ENCODE measurements at places on chromosomes 7 and 10.

DNA sequence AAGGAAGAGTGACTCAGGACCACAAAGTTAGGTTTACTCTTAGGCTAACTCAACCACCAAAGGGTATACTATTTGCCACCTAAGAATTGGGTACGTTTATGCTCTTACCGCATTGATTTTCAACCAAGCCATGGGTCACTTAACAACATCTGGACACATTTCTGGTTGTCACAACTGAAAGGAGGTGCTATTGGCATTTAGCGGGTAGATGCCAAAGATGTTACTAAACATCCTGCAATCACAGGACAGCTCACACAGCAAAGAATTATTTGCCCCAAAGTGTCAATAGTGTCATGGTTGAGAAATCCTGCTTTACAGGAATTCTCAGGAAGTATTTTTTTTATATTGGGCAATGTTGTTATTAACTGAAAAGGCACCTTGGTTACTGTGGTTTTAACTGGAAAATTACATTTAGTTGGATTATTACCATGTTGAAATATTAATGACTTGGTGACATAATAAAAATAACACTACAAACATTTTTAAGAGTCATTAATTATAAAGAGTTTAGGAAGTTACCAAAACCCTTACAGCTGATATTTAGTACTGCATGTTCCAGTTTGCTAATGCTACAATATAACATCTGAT is 185.0 kb upstream of the TMEM196 start:
- DNase-seq: no peak

- no peak for DNase-seq
Measured at GRCh38 chr10:35481413-35481812, 123.7 kb upstream of the GJD4 start.

DNA sequence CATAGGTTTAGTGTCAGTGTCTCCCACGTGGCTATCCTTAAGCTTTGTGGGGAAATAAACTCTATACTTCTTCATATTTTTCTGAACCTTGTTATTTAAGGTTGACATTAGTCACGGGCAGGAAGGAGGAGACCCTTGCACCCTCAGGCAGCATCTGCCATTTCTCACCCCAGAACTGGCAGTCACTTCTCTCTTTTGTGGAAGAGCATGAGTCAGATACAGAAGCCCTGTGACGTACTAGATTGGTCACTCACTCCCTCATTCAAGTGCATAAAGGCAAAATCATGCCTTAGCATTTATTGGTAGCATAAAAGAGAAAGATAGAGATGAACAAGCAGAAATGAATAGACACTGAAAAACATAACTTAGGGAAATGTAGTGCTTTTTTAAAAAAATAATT is 206.0 kb upstream of the MDFIC start:
- no peak for DNase-seq

DNA sequence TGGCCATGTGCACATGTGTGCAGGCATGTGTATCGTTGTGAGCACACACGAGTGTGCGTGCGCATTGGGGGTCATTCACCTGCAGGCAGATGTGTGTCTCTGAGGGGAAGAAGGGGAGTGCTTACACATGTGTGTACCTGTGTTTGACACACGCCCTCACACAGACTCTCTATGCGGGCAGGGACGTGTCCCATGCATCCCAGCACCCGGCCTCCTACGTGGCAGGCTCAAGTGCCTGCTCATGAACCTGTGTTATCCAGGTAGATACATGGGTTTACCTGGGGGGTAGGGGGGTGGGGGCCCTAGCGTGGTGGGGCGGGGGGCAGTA is 18.6 kb downstream of the KCP start:
- no peak for DNase-seq

DNA sequence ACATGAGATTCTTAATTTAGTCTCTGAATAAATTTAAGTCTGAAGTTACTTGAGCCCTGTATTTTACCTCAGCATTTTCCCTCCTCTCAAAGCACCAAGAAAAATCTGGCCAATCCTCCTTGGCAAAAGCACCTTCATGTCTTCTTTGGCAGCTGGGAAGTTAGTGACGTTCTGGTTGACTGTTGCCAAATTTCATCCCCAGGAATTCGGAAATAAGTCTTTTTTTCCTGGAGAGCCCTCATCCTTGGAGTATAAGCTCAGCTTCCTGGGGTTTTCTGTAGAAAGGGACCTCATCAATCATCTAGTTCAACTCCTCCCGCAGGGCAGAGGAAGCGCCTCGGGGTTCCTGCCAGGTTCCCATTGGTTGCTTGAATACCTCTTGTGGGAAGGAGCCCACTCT is 377.6 kb downstream of the PHTF2 start:
- DNase-seq: no peak

DNA sequence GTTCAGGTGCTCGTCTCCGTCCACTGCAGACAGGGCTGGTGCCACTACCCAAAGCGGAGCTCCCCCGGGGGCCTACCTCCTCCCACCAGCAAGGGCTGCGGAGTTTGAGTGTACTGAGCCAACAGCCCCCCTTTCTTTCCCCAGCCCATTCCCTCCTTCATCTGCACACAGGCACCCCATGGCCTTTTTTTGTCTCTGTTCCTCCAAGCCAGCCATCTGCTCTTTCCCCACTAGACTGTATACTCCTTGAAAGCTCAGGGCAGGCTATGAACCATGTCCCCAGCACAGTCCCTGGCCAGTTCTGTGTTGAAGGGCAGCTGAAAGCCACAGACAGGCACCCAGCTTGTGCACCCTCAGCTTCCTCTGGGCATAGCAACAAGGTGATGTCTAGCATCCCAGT is 99.4 kb downstream of the ZMIZ1 start:
- DNase-seq: no peak

GRCh38 chr7:140922741-140923345 is 1.9 kb downstream of the BRAF start:
- no peak for DNase-seq

DNA sequence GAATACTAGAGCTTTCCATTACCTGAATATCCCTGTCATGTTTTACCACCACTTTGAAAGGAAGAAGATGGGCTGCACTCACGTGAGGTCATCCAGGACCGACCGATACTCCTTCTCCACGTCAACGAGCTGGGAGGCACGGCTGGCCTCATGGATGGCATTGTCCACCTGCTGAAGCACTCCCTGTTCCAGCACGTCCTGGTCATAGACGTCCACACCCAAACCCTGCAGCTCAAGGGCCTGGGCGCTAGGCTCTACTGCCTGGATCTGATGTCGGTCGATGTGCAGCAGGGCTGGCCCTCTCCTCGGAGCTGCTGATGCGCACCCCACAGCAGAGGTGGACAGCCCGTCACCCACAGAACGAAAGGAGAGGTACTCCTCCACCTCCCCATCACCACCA is 6.5 kb downstream of the ERCC6 start:
- no peak for DNase-seq

GRCh38 chr7:121180436-121181063 is 148.2 kb upstream of the WNT16 start:
- no peak for DNase-seq

DNA sequence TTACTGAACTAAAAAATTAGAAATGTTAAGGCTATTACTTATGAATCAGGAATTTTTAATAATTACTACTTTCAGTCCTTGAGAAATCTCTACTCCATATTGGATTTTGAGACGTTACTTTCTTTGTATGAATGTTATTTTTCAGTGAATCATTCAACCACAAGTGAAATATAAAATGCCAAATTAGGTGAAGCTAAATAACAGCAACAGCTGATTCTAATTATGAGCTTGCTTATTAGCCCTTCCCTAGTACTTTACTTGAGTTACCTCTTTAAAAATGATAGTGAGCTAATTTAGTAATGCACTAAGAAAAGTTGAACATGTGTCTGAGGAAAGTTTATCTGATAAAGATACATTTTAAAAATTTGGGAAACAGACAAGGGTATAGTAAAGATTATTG is 51.4 kb downstream of the PCGF5 start:
- DNase-seq: no peak

DNA sequence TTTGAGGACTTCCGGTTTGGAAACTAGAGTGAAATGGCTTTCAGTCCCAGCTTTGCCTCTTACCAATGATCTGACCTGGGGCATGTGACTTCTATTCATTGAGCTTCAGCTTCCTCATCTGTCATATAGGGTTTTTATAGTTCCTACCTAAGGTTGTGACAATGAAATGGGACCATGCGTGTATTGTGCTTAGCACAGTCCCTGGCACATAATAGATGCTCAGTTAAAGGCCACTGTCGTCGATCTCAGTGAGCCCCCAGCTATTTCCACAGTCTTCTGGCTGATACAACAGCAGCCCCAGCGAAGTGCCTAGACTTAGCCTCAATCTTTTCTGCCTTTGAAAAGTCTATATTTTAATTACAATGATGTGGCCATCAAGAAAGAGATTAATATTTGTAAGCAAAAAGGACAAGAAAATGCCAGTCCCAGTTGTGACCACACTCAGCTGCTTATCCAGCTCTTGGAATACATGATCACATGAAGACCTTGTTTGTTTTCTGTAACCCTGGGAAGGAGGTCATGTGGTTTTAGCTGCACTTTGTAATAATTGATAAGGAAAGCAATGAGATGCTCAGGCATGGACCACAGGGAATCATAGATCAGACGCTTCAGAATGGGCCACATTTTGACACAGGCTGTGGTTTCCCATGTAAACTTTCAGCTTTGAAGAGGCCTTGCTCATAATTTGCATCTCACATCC is 44.6 kb downstream of the VWA2 start:
- DNase-seq: no peak

DNA sequence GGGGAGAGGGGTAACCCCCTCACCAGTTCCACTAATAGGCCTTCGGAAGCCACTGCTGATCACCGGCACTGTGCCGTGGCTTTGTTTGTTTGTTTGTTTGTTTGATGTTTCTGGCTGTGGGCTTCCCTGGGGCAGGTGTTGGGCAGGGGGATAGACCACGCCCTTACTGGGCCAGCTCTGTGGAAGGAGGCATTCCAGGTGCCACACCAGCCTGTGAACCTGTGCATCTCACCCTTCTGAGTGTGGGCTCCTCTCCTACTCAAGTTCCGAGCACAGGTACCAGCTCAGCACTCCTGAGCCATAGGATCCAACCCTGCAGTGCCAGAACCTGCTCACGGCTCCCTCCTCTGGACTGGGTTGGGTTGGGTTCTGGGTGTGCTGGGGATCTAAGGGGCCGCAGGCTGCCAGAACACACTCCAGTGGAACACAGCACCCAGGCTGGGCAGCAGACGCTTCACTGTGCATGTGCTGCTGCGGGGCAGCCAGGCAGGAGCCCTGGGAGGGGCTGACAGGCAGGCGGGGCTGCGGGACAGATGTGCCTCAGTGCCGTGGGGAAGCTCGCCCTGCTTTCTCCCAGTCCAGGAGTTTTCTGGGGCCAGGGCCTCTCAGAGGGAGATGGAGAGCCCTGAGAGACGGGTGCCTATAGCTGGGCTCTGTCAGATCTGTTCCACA is 1053.9 kb downstream of the CNTNAP2 start:
- DNase-seq: no peak

DNA sequence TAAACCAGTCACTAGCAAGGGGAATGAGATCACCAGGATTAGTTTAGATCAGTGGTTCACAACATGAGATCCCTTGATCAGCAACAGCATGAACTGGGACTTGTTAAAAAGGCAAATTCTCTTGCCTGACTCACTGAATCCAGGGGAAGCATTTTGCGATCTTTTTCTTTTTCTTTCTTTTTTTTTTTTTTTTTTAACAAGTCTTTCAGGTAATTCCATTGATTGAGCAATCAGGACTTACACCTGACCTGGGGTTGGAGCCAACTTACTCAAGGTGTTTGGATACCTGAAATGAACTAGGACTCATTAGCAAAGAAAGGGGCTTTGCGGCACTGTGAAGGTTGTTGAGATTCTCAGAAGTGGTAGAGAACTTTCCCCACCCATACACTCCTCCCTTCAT is 47.1 kb upstream of the PRR15 start:
- DNase-seq: no peak

DNA sequence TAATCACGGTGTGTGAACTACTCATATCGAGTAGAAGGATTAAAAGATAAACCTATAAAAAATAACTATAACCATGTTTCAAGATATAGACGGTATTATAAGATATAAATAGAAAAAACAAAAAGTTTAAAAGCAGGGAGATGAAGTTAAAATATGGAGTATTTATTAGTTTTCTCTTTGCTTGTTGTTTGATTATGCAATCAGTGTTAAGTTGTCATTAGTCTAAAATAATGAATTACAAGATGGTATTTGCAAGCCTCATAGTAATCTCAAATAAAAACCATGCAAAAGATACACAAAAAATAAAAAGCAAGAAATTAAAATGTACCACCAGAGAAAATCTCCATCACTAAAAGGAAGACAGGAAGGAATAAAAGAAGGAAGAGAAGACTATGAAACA is 83.3 kb downstream of the TES start:
- DNase-seq: no peak

DNA sequence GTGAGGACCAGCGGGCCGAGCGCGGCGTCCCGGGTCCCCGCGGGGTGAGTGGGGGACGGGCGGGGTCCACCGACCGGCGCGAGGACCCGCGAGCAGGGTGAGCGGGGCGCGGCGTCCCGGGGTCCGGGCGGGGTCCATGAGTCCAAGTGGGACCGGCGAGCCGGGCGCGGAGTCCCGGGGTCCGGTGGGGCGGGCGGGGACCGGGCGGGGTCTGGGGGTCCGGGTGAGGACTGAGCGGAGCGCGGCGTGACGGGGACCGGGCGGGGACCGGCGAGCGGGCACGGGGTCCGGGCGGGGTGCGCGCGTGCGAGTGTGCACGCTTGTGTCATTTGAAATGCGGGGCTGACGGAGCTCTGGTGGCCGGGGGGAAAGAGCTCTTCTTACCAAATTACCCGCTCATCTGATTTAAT is 765 bp downstream of the CELF2 start:
- no peak for DNase-seq
